ENCODE measurements at places on chromosomes 4 and X. TPM values are rescaled to one million over a fixed set of nuclear protein-coding genes. Genes with fewer than 3 reads are reported as not detected.
A peak's percentile ranks its signal among the peaks of the same experiment; 100 is the strongest.

DNA sequence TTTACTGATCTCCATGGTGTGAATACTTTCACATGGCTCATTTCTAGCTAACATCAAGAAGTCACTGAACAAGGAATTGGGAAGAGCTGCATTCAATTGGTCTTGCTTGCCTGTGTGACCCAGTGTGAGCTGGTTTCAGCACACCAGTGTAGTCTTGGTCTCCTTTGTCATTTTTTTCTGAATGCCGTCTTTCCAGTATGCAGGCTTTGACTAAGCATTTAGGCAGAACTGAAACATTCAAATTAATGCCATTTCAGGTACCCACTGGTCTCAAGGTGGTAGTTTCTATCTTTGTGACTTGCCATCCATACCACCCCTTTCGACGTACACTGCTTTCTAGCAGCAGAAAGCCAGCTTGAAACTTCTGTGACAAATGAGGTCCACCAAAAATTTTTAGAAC, 550.5 kb upstream of the BOD1L1 start:
- peak; percentile 35 for DNase-seq

Gene PDLIM3
- total RNA-seq, result 783 TPM

- DNase-seq, result peak; percentile 10
Measured at GRCh38 chr4:83757121-83757621, 221.3 kb downstream of the GPAT3 start.

GRCh38 chr4:39543034-39543433, 15.8 kb upstream of the UGDH start:
- DNase-seq, result no peak

Gene DSPP
- not detected for total RNA-seq

GRCh38 chr4:184346682-184347081, 127.7 kb downstream of the IRF2 start:
- DNase-seq, result no peak

Gene MAGEA2B
- total RNA-seq, result not detected

GRCh38 chrX:139909712-139910111, 23.1 kb downstream of the ATP11C start:
- DNase-seq, result no peak

Gene BMPR1B
- total RNA-seq, result 11.5 TPM

Gene OPN1MW
- total RNA-seq, result not detected

- DNase-seq, result peak; percentile 69
Measured at GRCh38 chr4:106690487-106690886, 321.9 kb upstream of the GIMD1 start.

DNA sequence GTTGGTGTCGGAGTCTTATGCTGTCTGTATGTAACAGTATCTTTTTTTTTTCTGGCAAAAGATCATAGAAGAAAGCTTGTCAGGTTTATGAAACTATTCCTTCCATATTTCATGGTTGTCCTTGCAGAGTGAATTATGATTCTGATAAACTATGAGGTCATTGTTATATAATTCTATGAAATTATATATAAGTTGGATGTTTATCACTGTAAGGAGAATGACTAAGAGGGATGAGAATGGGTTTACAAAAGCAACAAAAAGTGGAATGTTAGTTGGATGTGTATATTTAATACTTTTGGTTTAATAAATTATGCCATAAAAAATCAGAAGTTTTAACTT, 43.1 kb downstream of the RAPGEF2 start:
- no peak for DNase-seq

DNA sequence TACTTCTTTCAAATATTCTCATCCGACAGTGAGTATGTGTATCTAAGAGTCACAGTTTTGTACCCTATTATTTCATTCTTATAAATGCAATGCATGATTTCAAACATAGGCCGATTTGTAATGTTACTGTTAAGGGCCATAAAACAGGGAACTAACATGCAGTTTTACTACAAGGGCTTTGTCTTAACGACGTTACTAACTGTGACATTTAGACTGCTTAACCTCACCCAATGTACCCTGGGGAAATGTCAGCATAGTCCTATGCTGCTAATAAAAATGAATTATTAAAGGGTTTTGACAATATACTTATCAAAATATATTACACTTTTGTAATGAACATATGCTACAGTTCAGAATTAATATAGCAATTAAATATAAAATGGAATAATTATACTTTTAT, 74.8 kb upstream of the CPXCR1 start:
- DNase-seq, result no peak

- no peak for DNase-seq
Measured at GRCh38 chrX:104435249-104435648, 130.8 kb upstream of the IL1RAPL2 start.

- DNase-seq, result no peak
Measured at GRCh38 chrX:13258052-13258444, 61.8 kb downstream of the ATXN3L start.

Gene CLIC2
- total RNA-seq, result 0.32 TPM

Gene SASH3
- total RNA-seq, result not detected

DNA sequence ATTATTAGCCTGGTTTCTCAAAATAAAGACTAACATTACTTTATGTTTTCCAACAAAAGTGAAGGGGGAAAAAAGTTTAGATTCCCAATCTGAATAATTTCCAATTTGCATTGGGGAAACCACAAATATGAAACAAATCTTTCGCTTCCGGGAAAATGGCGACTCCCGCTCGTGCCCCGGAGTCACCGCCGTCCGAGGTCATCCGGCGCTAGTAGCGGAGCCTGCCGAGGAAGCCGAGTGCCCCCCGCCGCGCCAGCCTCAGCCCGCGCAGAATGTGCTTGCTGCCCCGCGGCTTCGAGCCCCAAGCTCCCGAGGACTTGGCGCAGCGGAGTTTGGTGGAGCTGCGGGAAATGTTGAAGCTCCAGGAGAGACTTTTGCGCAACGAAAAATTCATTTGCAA, 75.0 kb upstream of the TMPRSS11A start:
- DNase-seq, result no peak

Gene SPANXC
- not detected for total RNA-seq

Gene ZGRF1
- total RNA-seq, result 17.4 TPM

Gene TRMT44
- 12.6 TPM for total RNA-seq

DNA sequence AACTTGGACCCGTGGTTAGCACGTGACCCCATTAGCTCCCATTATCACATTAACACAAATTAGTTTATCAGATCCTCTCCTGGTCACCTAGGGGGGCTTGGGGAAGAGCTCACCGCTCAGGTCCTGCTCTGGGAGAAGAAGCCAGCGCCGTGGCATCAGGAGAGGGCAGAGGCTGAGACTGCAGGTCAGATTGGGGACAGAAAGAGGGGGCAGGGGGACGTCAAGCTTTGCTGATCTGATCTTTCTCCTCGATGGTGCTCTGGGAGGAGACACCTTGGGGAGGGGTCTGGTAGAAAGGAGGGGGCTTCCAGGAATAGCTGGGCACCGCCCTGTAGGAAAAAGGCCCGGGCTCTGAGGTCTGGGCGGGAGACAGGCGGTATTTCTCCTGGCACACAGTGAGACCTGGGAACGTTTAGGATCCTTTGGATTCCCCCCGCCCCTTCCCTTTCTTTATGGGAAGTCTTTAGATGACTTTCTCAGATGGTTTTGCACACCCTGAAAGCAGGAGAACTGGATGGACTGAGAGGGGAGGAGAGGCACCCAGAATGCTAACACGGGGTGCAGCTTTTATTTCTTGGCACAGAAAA, 9.1 kb upstream of the ELF4 start:
- DNase-seq, result no peak

GRCh38 chr4:113641025-113641431, 120.5 kb downstream of the CAMK2D start:
- DNase-seq, result no peak

Gene TEX13A
- total RNA-seq, result not detected

DNA sequence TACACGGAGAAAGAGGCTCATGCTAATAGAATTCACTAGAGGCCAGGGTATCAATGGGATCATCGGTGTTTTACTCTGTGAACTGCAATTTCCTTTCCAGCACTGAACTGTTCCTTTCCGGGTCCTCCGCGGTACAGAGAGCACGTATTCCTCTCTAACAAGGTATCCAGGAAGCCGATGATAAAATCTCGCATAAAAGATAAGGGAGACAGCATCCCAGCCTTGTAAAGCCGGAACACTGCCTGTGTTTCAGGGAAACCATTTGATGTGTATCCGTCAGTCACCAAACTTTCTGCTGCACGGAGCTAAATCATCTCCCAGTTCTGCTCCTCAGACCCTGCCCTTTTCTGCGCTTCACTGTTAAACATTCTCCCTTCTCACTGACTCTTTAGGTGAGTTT, 54.0 kb downstream of the ING2 start:
- no peak for DNase-seq

Gene TAPT1
- total RNA-seq, result 10.1 TPM

- DNase-seq, result no peak
Measured at GRCh38 chrX:36198575-36198974, 279.0 kb downstream of the CFAP47 start.

GRCh38 chr4:7107166-7107905, 39.5 kb upstream of the GRPEL1 start:
- no peak for DNase-seq

DNA sequence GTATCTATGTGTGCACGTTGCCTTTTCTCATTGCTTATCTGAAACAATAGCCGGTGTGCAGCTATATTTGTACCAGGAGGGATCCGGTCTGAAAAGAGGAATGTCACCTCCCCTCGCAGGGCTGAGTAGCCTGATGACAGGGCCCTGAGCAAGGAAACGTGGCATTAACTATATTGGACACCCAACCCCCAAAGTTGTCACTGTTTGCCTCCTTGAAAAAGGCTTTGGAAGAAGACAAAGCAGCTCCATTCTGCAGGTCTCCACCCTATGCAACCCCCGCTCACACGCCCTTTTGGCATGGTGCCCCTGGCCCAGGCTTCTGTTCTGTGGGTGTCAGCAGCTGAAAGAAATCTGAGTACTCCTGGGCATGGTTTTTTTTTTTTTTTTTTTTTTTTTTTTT, 8.2 kb downstream of the PRRG3 start:
- DNase-seq, result no peak

Gene RAB9B
- total RNA-seq, result 0.13 TPM

DNA sequence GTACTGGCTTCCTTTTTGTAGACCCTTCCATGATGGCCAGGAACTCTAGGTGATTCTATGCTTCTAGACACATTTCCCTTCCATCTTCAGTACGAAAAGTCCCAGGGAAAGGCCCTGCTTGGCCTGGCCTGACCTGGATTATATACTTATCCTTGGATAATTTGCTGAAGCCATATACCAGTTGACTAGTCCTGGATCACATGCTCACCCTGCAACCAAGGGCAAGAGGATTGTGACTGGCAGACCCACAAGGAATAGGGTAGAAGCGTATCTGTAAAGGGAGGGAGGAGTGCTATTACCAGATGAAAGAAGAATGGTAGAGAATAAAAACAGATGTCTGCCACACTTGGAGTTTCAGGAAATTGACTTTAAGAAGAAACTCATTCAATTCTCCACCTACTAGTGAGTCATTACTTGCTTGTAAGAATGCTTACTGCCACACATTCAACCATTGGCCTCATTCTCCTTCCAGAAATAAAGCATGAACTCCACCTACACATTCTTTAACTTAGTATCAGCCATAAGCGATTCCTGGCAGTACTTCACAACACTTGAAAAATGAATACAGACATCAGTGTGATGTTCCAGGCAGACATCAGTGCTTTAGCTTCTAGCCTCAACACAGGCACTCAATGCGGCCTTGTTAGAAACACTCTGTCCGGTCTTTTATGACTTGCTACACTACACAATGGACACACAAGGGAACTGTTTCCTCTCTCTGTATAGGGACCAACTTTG, 141.8 kb downstream of the CBR4 start:
- DNase-seq, result peak; percentile 54

Gene TEX13D
- total RNA-seq, result not detected

- no peak for DNase-seq
Measured at GRCh38 chr4:23423540-23423939, 466.3 kb downstream of the PPARGC1A start.

Gene MRPS18C
- 22.1 TPM for total RNA-seq

DNA sequence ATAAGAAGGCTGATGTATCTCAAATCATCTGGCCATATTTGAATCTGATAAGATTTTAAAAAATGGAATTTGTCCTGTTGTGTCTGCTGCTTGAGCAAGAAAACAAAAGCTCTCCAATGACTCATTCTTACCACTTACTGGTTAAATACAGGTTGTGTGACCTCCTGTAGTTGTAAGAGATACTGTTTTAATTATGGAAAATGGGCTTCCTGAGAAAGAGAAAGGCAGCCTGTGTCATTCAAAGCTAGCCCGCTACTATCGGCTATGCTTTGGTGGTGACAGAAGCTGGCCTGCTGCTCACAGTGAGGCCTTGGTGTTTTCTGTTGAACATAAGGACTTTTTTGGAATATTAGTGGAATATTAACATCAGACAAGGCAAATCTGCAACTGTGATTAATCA, 1722.1 kb upstream of the PCDH10 start:
- no peak for DNase-seq

Measured in LHCN-M2 (cell line).